Activated CD4-positive, alpha-beta T cell treated with anti-CD3 and anti-CD28 coated beads, Interleukin-2, amount 50 U/mL, for 1 hour (primary cell): ENCODE measurements at places on chromosomes 7 and 10.

- DNase-seq = no peak
Measured at GRCh38 chr7:36726806-36727503, 2.7 kb upstream of the AOAH start.

GRCh38 chr7:37354656-37355131 is 94.0 kb downstream of the ELMO1 start:
- peak; percentile 34 for DNase-seq

DNA sequence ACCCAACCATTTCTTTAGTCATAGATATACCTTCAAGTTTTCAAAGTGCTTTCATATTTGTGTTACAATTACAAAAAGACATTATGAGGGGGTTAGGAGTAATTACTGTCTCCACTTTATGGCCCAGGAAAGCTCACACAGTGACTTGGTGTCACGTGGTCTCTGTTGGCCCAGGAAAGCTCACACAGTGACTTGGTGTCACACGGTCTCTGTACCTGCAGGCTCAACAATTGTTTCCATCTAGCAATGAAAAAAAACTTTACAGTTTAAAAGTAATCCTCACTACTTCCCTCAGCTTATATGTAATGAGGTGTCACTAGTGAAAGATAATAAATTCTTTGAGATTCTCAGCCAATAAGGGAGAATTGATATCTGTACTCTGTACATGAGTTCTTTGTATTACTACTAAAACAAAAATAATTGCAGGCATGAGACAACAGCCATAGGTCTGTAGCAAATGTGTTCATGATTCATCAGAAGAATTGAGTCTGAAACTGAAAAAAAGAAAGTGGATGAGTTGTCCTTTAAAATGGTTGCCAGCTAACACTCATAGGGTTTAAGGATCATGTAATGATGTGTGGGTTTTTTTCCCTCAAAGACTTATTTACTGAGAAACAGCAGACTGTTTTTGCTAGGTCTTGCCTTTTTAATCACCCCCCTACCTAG is 10.9 kb downstream of the OGDH start:
- DNase-seq = no peak

GRCh38 chr7:149836434-149836833 is 1.7 kb upstream of the ZNF862 start:
- DNase-seq = no peak

DNA sequence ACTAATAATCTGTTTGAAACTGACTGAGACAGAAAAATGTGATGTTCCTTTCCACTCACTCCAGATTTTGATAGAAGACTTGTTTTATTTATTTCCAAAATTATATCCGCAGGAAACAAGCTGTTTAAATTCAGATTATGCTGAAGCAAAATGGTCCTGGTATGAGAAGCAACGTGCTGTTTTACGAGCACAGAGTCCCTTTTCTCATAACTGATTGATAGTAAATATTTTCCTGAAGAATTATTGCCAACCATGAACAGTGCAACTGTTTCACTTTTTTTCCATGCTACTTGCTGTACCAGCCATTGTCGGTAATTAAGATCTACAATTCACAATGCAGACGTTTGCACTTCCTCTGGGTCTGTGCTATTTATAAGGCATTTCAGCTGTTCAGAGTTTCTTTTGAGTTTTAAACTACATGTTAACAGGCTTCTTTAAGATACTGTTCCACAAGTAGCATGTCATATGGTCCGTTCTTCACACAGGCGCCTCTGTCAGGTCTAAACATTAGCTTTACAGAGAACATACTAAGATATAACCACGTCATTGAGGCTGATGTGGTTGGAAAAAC is 103.8 kb downstream of the POLL start:
- no peak for DNase-seq

DNA sequence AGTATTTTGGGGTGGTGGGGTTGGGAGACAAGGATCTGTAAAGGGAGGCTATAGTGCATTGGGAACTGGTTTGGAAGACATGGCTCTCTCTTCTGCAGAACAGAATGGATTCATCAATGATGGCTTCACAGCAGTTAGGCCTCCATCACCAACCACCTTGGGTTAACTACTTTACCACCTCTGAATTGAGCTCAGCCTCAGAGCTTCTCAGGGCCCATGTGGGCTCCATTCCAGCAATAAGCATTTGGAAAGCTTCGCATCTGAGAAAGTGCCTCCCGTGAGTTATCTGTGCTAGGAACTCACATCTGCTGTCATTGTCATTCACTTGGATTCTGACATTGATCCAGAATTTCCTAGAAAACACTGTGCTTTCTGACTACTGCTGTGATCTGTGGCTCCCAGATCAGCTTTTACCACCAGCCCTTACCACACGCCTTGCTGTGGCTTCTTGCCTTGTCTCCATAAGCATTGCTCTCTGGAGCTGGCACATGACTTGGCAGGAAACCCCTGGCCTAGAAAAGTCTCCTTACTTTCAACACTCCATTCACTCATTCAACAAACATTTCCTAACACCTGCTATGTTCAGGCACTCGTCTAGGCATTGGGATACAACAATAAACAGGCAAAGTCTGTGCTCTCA is 70.7 kb upstream of the ADO start:
- no peak for DNase-seq

DNA sequence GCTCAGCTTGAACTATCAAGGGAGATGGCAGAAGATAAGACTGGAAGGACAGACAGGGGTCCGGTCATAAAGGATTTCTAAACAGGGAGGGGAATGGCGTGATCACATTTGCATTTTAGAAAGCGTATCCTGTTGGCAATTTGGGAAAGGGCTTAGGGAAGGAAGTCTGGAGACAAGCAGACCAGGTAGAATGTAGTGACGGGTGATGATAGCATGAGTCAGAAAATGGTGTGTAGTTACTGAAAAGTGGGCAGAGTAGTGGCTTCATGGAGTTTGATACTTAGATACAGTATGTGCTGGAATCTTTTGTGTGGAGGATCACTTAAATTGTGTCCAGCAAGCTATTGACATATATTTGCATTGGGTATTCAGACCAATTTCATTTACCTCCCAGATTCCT is 61.2 kb downstream of the LRGUK start:
- no peak for DNase-seq

- DNase-seq = no peak
Measured at GRCh38 chr10:12656518-12657142, 307.3 kb downstream of the CAMK1D start.

DNA sequence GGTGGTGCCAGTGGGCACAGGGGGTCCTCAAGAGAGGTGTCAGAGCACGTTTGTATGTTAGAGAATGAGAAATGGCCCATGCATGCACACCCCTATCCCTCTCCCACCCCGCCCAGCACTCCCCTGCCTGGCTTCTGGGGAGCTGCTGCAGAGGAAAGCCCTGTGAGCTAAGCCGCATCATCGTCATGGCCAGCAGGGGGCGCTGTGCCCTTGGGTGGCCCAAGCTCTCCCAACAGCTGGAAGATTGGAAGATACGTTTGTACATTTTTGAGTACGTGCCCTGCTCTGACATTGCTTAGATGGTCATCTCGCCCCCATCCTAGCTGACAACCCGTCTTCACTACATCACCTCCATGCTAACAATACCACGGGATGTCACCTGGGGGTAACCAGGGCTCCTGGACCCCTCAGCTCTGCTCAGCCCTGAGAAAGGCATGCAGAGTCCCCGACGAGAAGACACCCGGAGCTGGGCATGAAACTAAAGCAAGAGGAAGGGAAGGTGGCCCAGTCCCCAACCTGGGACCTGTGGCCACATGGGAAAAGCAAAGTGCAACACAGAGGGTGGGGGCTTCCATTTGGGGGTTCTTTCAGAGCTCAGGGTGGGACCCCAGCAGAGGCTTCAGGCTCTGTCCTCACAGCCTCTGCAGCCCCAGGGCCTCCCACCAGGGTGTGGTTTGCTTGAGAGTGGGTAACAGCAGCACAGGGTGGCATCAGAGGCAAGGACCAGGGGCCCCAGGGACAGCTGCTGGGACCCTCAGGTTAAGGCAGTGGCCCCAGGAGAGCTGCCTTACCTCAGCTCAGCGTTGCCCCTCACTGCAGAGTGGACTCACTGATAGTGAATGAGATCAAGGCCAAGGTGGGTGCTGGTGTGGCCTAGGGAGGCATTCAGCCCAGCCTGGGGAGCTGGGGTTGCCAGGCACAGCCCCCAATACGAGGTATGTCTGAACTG is 136.6 kb downstream of the PTPN20 start:
- peak; percentile 75 for DNase-seq

GRCh38 chr10:31708474-31708873 is 220.2 kb downstream of the ARHGAP12 start:
- no peak for DNase-seq

DNA sequence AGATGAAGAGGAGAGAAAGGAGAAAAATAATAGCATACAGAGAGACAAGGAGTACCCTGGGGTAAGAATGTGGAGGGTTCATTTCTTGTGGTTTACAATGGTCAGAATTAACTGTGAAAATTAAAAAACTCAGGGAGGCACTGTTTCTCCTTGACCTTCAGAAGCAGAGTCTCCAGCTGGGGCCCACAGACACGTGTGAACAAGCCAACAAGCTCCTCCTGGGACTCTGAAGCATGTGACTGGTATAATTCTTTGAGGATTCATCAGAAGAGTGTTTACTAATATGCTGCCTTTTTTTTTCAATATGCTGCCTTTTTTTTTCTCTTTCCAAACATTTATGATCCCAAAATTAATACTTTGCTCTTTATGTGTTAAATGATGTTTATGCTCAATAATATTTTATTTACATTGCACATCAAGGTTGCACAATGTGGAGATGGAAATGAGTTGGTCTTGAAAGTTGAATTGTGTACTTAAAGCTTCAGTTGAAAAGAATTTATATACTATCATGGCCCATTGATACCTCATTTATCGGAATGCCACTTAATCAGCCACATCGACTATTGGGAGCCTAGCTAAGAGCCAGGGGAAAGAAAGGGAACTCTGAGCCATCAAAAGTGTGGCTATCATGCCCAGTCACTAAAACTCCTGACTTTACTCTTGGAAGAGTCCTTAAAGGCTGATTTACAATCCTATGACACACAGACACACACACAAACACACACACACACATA is 134.7 kb upstream of the RHOBTB1 start:
- DNase-seq = no peak

DNA sequence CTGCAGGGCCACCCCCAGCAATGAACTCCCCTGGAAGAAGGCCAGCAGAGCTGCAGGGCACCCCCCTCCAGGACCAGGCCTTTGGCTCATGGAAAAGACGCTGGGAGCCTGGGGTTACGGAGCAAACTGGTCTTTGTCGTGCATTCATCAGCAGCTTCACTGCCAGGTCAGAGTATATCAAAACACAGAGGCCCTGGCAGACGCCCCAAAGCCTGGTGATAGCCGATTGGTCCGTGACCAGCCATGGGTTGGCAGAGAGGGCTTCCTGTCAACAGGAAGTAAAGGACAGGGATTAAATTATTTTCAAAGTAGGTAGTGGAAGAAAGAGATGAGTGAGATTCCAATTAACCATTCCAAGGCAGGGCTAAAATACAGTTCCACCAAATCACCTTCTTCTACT is 9.0 kb downstream of the PRKAG2 start:
- no peak for DNase-seq

DNA sequence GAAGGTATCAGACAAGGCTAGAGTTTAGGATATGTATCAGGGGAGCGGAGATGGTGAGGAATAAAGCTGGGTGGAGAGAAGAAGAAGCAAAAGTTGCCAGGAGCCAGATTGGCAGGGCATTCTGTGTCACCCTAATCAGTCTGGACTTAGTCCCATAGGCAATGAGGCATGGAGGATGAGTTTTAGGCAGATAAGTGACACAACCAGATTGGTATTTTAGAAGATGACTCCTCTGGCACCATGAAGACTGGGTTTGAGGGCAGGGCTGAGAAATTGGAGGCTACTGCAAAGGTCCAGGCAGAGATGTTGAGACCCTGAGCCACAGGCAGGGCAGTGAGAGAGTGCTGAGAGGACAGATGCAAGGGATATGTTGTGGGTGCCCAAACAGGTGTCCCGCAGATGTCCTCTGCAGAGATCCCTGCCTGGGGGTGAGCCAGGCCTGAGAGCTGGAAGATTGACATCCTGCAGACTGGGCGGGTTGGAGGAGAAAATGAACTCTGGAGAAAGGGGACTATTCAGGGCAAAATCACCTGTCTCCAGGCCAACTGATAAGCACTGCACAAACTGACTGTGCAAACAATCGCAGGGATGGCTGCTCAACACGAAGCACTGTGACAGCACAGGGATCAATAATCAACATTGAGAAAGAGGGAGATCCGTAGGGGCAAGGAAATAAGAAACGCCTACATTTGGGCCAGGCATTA is 11.9 kb upstream of the HABP2 start:
- DNase-seq = no peak

DNA sequence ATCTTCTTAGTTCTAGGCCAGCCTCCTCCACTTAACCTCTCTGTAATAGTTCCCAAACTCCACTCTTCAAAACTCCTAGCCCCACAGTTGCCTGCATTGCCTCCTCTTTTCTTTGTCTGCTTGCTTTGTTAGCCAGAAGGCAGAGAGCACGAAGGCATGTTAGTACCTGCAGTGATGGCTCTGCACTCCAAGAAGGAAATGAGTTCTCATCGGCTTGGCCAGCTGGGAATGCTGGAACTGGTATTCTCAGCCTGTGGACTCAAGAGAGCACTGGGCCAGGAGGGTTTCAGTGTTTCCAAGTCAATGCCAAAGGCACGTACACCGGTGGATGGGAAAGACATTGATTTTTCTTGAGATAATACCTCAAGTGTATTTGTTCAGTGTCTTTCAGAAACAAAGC is 66.3 kb upstream of the HABP2 start:
- no peak for DNase-seq

GRCh38 chr7:156158213-156158612 is 345.9 kb upstream of the SHH start:
- DNase-seq = no peak

GRCh38 chr7:36923943-36924436 is 199.7 kb upstream of the AOAH start:
- DNase-seq = no peak

DNA sequence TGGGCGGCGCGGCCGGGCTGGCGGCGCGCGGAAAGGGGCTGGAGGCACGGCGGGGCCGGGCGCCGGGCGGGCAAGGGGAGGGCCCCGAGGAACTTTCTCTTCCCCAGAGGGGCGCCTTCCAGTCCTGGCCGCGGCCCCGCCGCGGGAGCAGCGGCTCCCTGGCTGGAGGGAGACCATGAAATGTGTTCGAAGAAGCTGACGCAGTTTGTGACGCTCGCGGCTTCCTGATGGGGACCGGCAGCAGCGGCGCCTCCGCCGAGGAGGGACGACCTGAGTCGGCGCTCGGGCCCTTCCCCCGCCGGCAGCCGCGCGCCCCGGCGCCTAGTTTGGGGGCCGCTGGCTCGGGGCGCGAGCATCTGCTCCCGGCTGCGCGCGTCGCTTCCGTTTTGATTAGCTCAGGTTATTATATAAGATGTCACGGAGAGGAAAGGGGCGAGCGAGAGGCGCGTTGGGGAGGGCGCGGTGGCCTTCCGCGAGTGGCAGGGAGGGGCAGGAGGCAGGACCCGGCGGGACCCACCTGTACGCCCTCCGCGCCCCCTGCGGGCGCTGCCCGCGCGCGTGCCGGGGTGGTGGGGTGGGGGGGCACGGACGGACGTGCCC is 57.1 kb upstream of the PCGF5 start:
- DNase-seq = peak; percentile 79
